ENCODE measurements at places on chromosomes 4 and X. TPM values are rescaled to one million over a fixed set of nuclear protein-coding genes. Genes with fewer than 3 reads are reported as not detected.

DNA sequence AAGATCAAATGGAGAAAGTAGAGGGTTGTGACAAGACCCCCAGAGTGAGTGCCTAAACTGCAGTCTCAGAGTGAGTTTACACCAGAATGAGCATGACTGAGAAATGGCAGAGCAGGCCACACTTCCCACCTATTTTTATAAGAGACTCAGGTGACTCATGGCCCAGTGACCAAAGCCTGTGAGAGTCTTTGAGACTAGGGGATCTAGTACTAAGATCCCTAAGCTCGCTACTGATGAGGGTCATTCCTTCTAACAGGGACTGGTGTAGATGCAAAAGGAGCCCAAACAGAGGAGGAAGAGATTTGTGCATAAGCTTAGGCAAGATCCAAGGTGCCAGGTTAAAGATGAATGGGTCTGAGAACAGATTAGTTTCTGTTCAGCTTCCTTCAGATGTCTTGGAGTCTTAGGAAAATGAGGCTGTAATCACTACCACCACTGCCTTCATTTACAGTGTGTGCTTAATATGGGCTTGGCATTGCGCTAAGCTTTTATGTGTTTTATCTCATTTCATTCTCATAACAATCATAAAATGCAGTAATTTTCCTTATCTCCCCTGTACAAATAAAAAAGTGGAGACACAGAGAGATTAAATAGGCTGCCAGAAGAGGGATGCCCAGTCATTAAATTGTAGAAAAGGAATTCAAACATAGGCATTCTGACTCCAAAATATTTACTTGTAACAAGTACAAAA, 62.8 kb downstream of the RWDD4 start:
- DNase-seq, result no peak

GRCh38 chr4:22162454-22162853, 213.9 kb upstream of the KCNIP4 start:
- DNase-seq, result no peak

DNA sequence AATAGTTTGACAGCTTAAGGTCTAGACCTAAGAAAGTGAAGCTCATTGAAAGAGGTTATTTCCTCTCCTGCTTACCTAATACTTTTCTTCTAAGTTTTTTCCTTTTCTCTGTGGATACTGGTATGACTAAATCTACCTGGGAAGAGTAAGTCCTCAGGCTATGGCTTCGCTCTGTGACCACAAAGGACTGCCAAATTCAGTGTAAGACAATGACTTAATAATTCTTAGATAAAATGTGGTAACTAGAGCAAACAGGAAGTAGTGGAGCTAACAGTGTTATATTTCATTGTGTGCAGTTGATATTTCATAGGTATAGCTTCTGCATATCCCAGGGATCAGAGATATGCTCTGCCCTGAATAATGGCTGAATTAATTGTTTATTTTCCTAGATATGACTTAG, 418.9 kb downstream of the CCSER1 start:
- no peak for DNase-seq

LNX1 gene
- 0.18 TPM for total RNA-seq

CHIC1 gene
- total RNA-seq, result 15.5 TPM

PPP1R3F gene
- 8.3 TPM for total RNA-seq

NKX6-1 gene
- total RNA-seq, result 1.1 TPM

MAGEA10 gene
- not detected for total RNA-seq

CT45A2 gene
- not detected for total RNA-seq
